ENCODE measurements at places on chromosomes 2 and 18. TPM values are rescaled to one million over a fixed set of nuclear protein-coding genes. Genes with fewer than 3 reads are reported as not detected.
A peak's percentile ranks its signal among the peaks of the same experiment; 100 is the strongest.

MYCN gene
- total RNA-seq, result 2.3 TPM

DNA sequence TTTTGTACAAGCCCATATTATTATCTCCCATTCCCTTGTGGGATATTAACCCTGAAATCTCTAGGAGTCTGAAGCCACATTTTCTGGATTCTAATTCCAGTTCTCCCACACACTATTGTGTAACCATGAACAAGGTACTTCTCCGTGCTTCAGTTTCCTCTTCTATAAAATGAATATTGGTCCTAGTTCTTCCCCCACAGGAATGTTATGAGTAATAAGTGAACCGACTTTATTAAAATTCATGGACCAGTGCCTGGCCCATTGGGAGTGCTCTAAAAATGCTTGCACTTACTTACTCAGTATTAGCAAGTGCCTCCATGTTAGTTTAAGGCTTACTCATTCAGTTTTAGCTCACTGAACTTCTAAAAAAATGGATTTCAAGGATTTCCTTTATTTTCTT is 1.4 kb upstream of the ACMSD start:
- peak; percentile 87 for DNase-seq

DNA sequence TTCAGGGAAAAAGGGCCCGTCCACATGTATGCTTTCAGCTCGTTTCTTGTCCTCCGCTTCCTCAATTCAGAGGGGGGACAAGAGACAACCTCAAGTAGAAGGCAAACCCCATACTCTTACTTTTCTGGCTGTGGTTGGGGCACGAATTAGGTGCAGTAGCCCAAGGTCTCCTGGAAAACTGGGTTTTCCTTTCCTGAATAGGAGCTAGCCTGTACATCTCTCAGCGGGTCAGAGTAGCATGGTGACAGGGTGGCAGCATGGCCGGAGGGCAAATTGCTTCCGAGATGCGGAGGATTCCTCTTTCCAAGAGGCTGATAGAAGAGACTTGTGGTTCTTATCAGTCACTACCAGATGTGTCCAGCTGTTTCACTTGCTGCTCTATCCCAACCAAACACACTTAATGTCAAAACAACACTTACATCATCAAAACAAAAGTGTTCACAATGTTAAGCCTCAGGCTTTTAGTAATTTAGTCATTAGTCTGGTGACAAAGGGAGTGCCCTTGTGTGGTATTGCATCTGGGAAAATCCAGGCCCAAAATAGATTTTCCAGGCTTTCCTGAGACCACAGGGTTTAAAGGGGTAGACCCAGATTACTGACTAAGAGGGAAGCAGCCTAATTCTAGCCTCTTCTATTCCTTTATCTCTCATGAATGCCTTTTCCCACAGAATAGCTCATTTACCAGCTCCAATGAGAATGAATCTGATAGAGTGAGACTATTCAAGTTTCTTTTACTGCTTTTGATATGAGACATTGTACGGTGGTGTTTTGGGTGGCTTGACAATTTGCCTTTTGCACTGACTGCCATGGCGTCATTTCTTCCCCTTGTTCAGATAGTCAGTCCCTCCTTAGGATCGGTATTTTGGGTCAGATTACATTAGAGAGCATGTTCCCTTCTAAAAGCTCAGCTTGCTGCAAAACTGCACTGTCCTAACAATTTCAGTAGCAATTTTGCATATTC is 162.0 kb downstream of the LTBP1 start:
- DNase-seq, result peak; percentile 23

DNA sequence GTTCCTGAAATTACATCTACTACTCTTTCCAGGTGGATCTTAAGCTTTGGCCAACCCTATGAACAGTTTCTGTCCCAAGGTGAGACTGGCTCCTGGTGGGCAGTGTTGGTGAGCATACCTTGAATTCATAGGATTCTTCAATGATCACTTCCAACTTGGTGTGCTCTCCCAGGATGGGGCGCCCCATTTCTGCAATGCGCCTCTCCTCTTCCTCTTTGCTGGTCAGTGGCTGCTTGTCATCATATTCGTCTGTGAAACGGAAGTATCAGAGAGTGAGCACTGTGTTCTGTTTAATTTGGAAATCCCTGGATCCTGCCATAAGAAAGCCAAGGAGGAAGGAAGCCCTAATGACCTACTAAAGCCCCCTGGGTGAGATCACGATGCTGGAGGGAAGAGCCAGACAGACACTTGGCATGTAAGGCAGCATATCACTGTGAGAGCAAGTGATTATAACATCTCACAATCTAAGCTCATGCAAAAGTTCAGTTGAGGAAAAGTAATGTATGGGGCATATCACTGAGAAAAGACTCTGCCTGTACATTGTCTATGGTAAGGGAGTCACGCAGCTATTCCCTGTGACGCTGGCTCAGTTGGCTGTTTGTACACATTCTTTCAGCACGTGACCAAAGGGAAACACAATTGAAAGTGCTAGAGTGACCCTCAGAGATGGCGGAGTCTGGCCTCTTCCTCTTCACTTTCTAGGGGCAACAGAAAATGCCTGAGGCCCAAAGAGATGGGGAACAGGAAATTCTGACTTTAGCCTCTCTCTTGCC is 287.0 kb downstream of the SLC8A1 start:
- no peak for DNase-seq

- no peak for DNase-seq
These were observed 84.0 kb downstream of the SEPTIN10 start for GRCh38 chr2:109529532-109530449.

DNA sequence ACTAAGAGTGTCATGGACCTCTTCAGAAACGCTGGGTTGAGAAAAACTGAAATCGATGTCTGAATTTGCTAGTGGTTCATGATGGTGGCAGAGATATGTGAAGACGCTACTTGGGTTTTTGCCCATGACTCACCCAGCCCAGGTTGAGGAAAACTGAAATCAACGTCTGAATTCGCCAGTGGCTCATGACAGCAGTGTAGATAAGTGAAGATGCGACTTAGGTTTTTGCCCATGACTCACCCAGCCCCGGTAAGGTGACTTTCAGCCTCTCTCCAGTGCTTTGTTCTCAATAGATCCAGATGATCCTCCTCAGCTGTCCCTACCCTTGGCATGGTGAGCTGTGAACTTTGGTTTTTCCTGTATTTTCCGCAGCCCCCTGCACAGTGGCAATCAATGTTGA is 105.3 kb upstream of the SIX3 start:
- no peak for DNase-seq

- DNase-seq, result no peak
These were observed 6.6 kb downstream of the D2HGDH start for GRCh38 chr2:241741016-241741415.

DNA sequence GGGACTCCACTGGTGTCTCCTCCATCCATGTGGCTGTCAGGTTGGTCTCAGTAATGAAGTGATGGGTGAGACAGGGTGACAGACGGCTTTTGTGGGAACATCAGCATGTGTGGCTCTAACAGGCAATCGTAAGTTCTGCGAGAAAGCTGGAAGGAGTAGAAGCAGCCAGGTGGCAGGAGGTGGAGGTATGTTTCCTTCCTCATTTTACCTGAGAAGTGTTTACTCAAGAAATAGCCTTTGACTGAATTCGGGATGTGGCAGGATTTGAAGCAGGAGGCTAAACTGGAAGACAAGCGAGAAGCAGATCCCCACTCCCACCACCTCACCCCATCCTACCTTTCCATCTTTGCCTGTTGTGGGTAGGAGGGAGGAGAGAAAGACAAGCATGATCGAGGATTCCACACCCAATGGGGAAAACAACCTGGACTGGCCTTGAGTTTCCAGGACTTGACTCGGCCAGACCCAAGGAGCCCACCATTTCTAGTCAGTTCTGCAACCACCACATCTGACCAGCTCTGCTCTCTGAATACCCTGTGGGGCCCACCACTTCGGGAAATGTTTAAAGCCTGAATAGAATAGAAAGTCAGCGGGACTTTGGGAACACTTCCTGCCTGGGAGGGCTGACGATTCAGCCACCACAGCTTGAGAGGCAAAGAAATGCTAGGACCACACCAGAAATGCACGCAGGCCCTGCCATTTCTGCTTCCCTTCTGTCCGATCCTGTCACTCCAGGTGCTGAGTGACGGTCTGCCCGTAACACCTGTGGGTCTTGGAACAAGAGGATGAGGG is 1.2 kb downstream of the ABCG8 start:
- no peak for DNase-seq

GRCh38 chr2:79860228-79861058 is 347.6 kb downstream of the CTNNA2 start:
- DNase-seq, result no peak

Data from kidney epithelial cell (primary cell).